DMS 273 treated with DMSO at 0.1 percent for 48 hours (cell line): ENCODE measurements at places on chromosomes 12 and 14.
A peak's percentile ranks its signal among the peaks of the same experiment; 100 is the strongest.

DNA sequence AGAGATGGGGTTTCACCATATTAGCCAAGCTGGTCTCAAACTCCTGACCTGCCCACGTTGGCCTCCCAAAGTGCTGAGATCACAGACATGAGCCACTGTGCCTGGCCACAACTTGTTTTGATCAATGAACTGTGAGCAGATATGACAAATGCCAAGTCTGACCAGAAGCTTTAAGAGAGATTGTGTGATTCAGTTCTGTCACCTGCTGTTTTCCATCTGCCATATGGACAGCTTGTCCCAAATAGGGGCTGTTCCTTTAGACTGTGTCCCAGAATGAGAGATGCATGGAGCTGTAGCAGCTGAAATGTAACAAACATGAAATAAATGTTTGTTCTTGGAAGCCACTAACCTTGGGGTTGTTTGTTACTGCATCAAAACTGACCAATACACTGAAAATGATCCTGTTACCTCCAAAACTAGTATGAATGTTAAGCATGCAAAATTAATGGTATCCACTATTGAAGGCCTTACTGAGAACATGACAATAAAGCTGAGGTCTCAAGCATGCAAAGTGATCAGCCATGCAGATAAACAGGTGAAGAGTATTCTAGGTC, 65.9 kb upstream of the MED13L start:
- no peak for DNase-seq

DNA sequence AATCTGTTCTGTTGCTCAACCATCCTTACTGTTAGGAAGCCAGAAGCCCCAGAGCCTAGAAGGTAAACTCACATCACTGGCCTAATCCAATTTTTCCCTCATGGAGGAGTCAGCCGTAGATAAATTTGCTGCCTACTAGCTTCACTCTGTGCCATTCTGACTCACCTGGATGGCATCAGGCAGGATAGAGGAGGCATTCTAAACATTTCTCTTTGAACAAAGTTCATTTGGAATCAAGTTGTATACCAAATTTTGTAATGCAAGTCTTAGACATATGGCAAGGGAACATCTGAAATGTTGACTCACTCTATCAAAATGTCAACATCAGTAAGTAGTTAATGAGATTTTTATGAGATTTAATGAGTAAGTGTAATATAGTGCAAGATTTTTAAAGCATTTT, 13.6 kb upstream of the TBC1D30 start:
- DNase-seq = no peak

- no peak for DNase-seq
Observed at GRCh38 chr14:87754520-87755223, 238.3 kb downstream of the GALC start.

DNA sequence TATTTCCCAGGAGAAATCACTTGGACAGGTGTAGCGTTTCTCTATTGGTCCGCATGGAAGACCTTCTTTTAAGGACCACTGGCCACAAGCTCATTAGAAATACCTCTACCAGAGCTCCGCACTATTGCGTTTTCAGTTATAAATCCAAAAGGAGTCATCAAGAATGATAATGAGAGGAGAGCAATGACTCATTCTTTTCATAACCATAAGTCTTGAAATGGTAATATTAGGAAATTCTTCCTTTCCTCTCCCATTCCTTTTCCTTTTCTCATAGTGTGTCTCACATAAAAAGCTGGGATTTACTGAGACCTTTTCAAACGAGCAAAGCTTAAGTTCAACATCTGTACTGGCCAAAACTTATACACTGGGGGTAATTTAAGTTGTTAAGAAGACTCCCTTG, 215.7 kb downstream of the CPNE8 start:
- no peak for DNase-seq

- DNase-seq = no peak
Observed at GRCh38 chr14:104307246-104307626, 168.8 kb downstream of the KIF26A start.

GRCh38 chr14:75084513-75084912, 15.1 kb downstream of the ZC2HC1C start:
- DNase-seq = peak; percentile 14

DNA sequence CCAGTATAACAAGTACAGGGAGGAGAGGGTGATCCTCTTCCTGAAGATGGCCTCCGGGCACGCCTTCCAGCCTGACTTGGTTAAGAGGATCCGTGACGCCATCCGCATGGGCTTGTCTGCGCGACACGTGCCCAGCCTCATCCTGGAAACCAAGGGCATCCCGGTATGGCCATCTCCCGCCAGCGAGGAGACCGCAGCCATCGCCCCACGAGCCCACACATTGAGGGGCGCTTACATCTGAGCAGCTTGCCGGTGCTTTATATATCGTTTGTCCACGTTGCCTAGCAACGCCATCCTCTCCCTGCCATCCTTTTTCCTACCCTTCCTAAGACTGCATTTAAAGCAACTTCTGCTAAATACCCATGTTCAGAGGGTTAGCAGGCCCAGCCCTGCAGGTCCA, 71.5 kb downstream of the AACS start:
- no peak for DNase-seq

- no peak for DNase-seq
Observed at GRCh38 chr14:77849711-77850110, 49.8 kb downstream of the ADCK1 start.

GRCh38 chr12:122031342-122032216, 9.9 kb downstream of the BCL7A start:
- no peak for DNase-seq
